AG10803 (cell line): ENCODE measurements at places on chromosomes 5 and 9.
A peak's percentile ranks its signal among the peaks of the same experiment; 100 is the strongest.

DNA sequence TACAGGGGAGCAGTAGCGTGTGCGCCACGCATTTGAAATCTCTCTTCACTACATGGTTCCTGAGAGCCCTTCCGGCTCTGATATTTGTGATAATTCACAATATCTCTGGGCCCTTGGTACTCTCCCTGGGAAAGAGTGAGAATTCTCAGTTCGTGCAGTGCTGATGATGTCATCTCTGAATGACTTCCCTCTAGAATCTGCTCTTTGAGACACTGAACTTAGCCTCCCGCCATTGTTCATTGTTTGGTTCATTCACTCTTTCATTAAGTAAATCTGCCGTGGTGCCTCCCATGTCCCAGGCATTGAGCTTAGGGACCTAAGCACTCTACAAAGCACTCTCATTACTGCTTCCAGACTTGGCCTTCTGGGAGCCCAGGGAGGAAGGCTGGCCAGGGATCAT is 94.0 kb downstream of the PPARGC1B start:
- no peak for DNase-seq

DNA sequence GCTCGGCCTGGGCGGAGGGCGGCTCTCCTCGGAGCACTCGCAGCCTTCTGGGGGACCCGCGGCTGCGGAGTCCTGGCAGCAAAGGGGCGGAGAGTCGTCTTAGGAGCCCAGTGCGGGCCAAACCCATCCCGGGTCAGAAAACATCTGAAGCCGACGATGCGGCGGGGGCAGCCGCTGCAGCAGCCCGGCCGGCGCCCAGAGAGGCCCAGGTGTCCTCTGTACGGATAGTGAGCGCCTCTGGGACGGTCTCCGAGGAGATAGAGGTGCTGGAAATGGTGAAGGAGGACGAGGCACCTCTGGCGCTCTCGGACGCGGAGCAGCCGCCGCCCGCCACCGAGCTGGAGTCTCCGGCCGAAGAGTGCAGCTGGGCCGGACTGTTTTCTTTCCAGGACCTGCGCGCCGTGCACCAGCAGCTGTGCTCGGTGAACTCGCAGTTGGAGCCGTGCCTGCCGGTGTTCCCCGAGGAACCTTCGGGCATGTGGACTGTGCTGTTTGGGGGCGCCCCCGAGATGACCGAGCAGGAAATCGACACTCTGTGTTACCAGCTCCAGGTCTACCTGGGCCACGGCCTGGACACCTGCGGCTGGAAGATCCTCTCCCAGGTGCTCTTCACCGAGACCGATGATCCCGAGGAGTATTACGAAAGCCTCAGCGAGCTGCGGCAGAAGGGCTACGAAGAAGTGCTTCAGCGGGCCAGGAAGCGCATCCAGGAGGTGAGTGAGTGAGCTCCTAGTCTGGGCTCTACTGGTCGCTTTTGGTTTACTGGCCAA is 1.2 kb downstream of the JMY start:
- peak; percentile 38 for DNase-seq

- no peak for DNase-seq
These were observed 60.6 kb upstream of the IRX1 start for GRCh38 chr5:3534997-3535396.

DNA sequence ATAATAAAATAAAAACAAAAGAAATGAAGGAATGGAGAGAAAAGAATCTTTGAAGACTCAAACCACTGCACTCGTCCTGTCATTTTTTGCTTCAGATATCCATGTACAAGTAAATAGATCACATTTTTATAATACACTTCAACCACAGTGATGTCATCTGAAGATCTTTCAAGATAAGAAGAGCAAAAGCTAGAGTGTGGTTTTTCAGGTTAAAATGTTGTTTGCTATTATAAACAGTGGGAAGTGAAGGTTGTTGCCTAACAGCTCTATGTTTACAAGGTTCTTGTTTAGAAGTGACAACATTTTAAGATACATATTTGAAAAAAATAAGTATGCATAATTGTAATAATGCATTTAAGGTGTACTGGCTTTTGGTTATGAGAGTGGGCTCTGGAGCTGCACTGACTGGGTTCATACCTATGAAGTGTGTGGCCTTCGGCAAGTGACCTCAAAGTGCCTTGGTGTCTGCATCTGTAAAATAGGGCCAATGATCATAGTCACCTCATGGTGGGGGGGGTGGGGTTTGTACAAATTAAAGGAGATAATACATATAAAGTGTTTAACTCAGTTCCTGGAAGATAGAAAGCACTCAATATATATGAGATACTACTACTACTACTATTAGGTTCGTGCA is 45.5 kb upstream of the IL7R start:
- DNase-seq: peak; percentile 17

GRCh38 chr9:12425878-12426864 is 267.0 kb upstream of the TYRP1 start:
- no peak for DNase-seq

GRCh38 chr5:77444356-77444755 is 47.8 kb downstream of the WDR41 start:
- DNase-seq: peak; percentile 64

GRCh38 chr5:152501294-152501693 is 96.2 kb upstream of the NMUR2 start:
- DNase-seq: no peak

- DNase-seq: peak; percentile 91
These were observed 96.7 kb upstream of the MAMDC2 start for GRCh38 chr9:69946800-69947437.

DNA sequence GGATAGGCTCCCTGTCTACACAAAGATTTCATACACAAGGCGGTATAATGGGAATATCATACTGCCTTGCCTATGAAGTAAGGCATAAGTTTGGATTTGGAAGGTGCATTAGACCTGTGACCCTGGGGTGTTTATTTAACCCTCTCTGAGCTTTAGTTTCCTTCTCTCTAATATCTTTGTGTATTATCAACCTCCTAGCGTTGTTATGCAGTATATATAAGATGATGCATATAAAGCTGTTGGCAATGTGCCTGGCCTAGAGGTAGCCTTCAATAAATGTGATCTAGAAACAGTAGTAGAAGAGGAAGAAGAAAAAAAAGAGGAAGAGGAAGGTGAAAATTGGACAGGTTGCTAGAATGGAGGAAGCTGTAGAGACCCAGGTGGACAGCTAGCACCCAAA is 311.6 kb upstream of the CLINT1 start:
- DNase-seq: no peak

- no peak for DNase-seq
These were observed 23.7 kb upstream of the TMED7 start for GRCh38 chr5:115649541-115649940.

DNA sequence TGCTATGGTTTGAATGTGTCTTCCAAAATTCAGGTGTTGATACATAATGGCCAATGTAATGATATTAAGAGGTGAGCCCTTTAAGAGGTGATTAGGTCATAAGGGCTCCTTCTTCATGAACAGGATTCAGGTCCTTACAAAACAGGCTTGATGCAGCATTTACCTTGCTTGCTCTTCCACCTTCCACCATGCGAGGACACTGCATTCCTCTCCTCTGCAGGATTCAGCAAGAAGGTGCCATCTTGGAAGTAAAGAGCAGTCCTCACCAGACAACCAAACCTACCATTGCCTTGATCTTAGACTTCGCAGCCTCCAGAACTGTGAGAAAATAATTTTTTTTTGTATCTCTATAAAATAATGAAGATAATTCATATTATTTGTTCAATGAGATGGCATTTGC is 314.0 kb upstream of the SMARCA2 start:
- DNase-seq: no peak

GRCh38 chr9:90795871-90796317 is 5.7 kb upstream of the SYK start:
- DNase-seq: no peak

DNA sequence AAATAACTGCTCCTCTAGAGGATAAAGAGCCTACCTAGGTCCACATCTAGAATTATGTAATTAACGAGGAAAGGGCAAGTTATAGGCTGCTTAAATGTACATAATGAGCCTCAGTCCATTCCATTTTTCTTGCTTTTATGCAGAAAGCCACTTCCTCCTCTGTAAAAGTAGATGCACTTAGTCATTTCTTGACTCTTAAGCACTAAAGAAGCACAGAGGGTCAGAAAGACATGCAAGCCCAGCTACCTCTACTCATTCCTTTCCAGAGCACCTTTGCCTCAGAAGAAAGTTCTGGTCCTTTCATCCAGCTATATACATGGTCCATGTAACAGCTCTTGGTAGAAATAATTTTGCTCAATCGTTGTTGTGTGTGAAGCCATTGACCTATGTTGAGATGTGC is 308.0 kb upstream of the NREP start:
- no peak for DNase-seq

- DNase-seq: peak; percentile 43
These were observed 63.7 kb downstream of the SLC1A1 start for GRCh38 chr9:4553951-4554381.

DNA sequence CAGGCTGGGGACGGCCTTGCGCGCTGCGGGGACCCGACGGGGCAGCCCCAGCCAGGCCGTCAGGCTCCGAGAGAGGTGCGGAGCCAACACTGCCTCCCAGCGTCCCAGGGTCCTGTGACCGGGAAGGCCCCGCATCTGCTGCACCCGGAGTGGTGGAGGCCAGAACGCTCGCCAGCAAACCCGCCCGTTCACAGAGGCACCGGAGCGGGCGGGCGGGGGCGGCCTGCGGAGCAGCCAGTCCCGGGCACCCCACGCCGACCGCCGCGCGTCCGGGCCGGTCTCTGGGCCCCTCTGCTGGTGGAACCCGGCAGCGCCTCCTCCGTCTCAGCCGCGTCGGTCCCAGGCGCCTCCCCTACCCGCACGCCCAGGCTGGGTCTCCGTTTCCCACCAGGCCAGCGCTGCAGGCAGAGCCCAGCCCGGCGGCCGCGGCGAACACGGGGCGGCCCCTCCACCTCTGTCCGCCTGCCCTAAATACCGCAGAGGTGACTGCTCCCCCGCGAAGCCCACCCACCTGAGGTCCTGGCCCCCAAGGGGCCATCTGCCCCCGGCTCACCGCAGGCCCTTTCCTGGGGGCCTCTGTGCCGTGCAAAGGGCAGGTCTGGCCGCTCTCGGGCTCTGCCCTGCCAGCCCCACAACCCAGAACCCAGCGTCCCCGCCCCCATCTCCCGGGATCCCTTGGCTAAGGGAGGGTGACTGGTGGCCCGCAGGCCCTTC is 15.9 kb downstream of the EXD3 start:
- peak; percentile 47 for DNase-seq

DNA sequence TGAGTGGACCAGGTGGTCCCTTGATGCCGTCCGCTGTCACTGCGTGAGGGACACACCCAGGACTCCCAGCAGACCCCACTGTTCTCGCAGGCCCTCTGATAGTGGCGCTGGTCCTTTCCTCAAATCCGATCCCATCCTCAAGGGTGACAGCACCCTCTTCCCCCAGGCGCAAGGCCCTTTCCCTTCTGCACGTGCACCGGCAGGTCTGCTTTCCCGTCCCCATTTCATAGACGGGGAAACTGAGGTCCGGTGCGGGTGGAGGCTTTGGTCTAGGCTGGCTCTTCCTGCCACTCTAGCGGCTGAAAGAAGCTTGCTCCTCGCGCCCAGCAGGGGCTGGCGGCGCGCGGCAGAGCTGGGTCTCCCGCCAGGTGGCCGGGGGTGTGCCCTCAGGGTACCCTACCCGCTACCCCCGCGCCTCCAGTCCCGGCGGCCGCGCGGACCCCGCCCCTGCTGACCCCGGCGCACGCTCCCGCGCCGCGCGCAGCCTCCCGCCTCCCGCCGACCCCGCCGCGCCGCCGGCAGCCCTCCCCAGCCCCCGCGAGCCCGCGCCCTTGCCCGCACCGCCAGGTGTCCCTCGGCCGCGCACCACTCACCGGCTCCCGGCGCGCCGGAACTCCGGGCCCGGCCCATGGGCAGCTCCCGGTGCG is 453 bp downstream of the RASGEF1C start:
- no peak for DNase-seq

DNA sequence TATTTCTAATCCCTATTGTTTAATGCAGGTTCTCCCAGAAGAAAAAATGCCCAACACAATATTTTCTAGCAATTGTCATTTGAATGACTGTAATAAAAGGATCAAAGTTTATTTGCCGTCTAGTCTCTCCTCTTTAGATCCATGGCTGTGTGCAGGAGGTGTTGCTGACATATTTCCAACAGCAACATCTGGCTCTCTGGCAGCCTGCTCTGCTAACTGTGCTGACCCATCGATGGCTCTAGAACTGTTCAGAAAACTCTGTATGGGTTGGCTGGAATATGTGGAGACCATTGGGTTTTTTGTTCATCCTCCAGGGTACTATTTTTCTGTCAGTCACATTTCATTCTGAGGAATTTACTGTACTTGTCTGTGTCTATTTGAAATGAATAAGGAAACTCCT is 202.0 kb upstream of the SLC27A6 start:
- DNase-seq: no peak

- DNase-seq: no peak
These were observed 93.6 kb downstream of the ATPSCKMT start for GRCh38 chr5:10155897-10156667.

GRCh38 chr5:537621-538071 is 13.4 kb upstream of the SLC9A3 start:
- DNase-seq: no peak

DNA sequence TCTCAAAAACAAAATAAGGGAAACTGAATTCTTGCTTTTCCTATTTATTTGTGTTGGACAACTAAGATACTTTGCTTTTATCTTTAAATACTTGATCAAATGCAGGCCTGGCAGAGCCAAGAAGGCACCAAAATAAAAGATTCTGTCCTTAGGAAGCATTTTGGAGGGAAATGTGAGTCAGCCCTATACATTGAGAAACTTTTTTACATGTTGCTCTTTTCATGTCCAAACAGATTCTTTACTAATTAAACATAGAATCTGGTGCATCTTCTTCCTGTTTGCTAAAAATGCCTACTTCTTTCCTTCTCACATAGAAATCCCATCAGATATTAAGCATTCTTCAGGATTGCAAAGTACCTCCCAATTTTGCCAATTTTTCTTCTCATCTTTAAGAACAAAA is 1160.4 kb downstream of the EFNA5 start:
- no peak for DNase-seq
